Effector CD4-positive, alpha-beta T cell (primary cell): ENCODE measurements at places on chromosomes 6 and 20.

DNA sequence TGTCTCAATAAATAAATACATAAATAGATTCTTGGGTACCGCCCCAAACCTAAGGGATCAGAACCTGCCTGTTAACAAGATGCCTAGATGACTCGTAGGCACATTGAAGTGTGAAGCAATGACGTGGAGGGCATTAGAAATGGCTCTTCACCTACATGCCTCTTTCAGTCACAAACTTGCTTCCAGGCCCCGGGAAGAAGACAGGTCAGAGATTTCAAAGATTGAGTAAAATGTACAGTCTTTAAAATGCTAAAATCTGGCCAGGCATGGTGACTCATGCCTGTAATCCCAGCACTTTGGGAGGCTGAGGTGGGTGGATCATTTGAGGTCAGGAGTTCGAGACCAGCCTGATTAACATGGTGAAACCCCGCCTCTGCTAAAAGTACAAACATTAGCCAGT is 480.8 kb upstream of the JARID2 start:
- DNase-seq = no peak

GRCh38 chr6:14423330-14423729 is 305.8 kb downstream of the CD83 start:
- no peak for DNase-seq

DNA sequence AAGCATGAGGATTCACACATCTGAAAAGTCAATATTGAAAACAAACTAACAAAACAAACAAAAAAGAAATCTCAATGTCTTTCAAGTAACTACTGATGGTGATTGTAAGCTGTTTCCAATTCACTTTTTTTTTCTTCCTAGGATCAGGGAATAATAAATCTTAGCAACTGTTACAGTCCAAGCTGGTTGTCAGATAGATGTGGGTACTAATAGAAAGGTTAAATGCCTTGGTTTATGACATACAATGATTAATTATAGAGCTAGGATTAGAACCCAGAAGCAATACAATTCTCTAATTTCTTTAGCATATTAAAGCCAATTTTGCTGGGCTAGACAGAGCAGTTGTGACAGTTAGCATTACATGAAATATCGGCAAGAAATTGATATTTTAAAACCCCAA is 1301.6 kb downstream of the EPHA7 start:
- DNase-seq = no peak

DNA sequence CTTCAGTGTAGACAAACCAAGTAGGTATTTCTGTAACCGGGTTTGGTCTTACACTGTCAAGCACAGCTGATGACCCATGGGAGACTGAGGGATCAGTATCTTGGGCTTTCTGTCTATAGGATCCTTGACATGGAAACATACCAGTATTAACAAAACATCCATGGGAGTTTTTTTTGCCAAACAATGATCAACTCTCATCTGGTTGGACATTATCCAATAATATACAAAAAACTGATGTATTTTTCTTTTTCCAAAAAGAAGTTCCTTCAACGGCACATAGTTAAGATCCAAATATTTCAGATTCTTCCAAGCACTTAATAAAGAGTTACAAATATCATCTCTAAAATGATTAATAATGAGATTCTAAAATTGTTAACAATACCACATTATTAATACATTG is 459.9 kb downstream of the PRKN start:
- DNase-seq = no peak

DNA sequence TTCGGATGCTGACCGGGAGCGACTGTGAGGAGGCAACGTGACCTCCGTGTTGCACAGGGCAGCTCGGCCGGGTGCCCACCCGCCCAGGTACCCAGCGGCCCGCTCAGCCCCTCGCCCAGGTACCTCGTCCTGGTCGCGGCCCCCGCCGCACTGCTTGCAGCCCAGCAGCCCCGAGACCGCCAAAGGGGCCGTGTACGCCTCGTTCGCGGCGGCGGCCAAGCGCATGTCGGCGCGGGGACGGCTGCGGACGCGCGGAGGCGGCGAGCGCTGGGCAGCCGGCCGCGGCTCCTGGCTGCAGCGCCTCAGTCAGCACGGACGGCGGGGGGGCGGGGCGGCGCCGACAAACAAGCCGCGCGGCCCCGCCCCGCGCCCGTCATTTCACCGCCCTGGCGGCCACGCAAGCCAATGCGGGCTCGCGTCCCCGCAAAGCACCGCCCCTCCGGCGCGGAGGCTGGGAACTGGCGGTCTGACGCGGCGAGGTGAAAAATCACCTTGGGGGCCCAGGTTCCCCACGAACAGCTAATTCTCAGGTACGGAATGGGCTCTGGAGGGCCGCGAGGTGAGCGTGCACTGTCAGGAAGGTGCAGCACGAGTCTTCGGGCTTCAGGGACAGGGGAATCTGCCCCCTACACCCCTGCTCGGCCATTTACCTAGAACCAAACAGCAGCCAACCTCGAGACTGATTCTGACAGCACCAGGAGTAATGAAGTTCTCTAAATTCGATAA is 85.2 kb downstream of the SESN1 start:
- peak; percentile 91 for DNase-seq

- no peak for DNase-seq
Measured at GRCh38 chr6:36793913-36794712, 45.1 kb downstream of the CPNE5 start.
